ENCODE measurements at places on chromosomes 2 and 18.
A peak's percentile ranks its signal among the peaks of the same experiment; 100 is the strongest.

GRCh38 chr2:175450029-175450760 lies 268.7 kb upstream of the ATP5MC3 start:
- DNase-seq, result no peak

GRCh38 chr2:51717312-51717711 lies 685.4 kb upstream of the NRXN1 start:
- peak; percentile 80 for DNase-seq

- DNase-seq, result peak; percentile 7
These were observed 82.2 kb upstream of the CDKL4 start for GRCh38 chr2:39325966-39326365.

- DNase-seq, result no peak
These were observed 15.0 kb upstream of the SERPINB3 start for GRCh38 chr18:63676526-63677323.

DNA sequence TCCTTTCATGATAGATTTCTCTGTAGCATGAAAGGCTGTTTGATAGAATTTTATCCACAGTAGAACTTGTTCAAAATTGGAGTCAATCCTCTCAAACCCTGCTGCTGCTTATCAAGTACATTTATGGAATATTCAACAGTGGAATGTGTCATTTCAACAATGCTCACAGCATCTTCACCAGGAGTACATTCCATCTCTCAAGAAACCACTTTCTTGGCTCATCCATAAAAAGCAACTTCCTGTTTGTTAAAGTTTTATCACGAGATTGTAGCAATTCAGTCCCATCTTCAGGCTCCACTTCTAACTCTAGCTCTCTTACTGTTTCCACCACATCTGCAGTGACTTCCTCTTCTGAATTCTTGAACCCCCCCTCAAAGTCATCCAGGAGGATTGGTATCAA lies 29.4 kb downstream of the PDCL3 start:
- no peak for DNase-seq

Measured in foreskin fibroblast (primary cell).